ENCODE measurements at places on chromosomes 12 and 14.

DNA sequence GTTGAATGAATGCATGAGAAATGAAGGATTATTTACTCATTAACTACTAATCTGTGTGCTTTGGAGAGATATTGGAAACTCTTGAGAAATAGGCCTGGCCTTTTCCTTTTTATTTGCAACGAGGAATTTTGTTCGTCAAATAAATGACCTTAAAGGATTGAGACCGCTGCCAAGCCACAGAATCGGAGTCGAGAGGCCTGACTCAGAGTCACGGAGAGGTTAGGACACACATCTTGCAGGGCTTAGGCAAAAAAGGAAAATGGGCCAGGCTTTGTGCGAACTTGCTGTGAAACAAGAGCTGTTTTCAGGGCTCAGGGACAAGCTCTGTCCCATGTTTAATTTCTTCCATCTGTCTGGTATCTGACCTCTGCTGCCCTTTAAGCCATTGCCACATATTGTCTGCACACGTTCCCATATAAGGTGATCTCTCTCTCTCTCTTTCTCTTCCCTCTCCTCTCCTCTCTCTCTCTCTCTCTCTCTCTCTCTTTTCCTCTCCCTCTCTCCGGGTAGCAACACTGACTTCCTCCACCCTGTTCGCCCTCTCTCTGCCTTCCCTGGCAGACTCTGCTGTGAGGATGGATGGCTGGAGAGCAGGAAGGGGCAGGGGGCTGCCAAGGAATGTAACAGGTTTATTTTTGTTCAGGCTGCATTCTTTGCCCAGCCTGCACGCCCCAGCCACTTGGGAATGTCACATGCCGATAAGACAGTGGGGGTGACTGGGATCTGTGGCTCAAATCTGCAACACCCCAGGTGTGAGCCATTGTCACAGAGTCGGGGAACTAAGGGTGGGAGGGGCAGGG, 14.9 kb upstream of the IFT81 start:
- DNase-seq: peak; percentile 100

DNA sequence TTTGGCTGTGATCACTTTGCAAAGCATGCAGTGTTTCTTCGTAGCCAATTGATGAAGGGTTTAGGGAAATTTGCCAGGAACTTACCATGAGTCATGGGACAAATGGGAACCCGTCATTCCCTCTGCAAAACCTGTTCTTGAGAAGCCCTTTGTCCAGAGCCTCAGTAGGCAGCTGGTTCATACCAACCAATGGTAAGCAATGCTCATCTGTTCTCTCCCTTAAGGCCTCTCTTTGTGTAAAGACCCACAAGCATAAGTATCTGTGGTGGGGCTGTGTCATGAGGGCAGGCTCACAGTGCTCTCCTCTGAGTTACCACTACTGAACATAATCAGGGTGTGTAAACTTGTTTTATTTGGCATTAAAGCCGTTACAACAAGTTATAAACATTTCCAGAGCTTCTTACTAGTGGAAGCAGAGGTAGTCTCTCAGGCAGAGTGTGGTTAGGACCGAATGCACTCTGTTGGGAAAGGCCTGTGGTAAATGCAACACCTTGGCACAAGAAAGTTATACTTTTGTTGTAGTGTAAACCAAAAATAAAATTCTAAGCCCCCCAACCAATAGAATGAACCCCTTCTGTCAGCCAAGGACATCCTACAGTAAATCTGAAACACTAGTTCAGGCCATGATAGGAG, 119.8 kb downstream of the SINHCAF start:
- peak; percentile 43 for DNase-seq

GRCh38 chr12:14473707-14474287, 93.9 kb downstream of the PLBD1 start:
- DNase-seq: peak; percentile 33

DNA sequence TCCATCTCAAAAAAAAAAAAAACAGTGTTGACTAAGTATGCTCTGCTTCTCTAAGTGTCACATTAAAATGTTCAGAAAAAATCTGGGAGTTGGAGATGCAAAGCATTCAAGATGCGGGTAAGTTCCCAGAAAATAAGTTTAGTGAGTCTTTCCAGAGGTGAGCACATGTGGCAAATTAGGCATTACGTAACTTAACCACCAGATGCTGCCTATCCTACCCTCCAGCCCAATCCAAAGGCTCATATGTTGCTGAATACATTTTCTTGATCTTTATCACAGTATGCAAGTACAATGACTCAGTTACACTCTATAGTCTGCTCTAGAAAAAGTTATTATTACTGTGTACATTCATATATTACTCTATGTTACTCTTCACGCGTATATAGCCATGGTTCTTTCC, 3.6 kb downstream of the SLC2A14 start:
- peak; percentile 45 for DNase-seq

- no peak for DNase-seq
Observed at GRCh38 chr12:56658921-56659320, 13.1 kb upstream of the ATP5F1B start.

- no peak for DNase-seq
Observed at GRCh38 chr12:91651728-91652127, 469.1 kb upstream of the DCN start.

DNA sequence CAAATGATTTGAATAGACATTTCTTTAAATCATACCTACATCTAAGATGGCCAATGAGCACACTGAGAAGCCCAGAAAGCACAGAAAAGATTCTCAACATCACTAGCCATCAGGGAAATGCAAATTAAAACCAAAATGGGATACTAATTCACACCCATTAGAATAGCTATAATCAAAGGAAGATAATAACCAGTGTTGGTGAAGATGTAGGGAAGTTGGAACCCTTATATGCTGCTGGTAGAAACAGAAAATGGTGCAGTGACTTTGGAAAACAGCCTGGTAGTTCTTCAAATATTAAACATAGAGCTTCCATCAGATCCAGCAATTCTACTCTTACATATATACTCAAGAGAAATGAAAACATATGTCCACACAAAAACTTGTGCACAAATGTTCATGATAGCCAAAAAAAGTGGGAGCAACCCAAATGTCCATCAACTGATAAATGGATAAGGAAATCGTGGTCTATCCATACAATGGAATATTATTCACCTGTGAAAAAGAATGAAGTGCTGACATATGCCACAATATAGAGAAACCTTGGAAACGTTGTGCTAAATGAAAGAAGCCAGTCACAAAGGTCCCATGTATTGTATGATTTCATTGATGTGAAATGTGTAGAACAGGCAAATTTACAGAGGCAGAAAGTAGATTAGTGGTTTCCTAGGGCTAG, 24.4 kb downstream of the SYNE3 start:
- no peak for DNase-seq

DNA sequence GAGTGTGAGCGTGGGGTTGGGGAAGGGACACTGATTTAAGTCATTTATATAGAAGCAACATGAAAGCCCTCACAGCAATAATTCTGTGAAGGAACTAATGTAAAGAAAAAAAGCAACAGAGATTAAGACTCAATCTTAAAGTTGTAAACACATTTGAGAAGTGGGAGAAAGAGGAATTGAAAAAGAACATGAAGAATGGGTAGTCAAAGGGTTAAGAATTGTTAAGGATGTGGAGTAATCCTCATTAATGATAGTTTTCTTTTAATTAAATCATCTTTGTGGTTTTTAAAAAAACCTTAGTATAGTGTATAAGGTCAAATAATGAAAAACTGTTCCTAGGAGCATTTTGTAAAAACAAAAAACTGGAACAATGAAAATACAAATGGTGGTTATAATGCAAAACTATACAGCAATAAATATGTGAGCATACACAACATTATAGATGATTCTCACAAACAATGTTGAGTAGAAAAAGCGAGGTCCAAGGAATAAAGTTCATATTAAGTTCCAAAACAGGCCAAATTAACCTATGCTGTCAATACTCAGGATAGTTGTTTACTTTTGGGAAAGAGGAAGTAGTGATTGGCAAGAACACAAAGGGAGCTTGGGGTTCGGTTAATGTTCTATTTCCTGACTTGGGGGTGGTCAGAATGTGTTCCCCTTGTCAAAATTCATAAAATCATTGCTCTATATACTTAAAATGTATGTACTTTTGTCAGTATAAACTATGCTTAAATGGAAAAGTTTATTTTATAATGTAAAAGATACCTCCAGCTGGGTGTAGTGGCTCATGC, 120.4 kb upstream of the ATF7IP start:
- DNase-seq: no peak

- DNase-seq: no peak
Observed at GRCh38 chr12:85642288-85642687, 193.9 kb downstream of the RASSF9 start.

All from EH (cell line).